ENCODE measurements at places on chromosomes 7 and 10. TPM values are rescaled to one million over a fixed set of nuclear protein-coding genes. Genes with fewer than 3 reads are reported as not detected.

The SYT15 gene
- 0.64 TPM for total RNA-seq

The C10orf95 gene
- total RNA-seq, result 0.42 TPM

GRCh38 chr10:101493249-101493648, 94.8 kb downstream of the POLL start:
- DNase-seq, result no peak
- H3K27me3 ChIP-seq, result peaks cover 9% of the 10 kb centered on the region
- no peaks in the 10 kb centered on the region for H3K36me3 ChIP-seq
- peaks cover 28% of the 10 kb centered on the region for H3K4me1 ChIP-seq
- no peak overlapping the region for H3K4me3 ChIP-seq
- no peak overlapping the region for H3K27ac ChIP-seq

DNA sequence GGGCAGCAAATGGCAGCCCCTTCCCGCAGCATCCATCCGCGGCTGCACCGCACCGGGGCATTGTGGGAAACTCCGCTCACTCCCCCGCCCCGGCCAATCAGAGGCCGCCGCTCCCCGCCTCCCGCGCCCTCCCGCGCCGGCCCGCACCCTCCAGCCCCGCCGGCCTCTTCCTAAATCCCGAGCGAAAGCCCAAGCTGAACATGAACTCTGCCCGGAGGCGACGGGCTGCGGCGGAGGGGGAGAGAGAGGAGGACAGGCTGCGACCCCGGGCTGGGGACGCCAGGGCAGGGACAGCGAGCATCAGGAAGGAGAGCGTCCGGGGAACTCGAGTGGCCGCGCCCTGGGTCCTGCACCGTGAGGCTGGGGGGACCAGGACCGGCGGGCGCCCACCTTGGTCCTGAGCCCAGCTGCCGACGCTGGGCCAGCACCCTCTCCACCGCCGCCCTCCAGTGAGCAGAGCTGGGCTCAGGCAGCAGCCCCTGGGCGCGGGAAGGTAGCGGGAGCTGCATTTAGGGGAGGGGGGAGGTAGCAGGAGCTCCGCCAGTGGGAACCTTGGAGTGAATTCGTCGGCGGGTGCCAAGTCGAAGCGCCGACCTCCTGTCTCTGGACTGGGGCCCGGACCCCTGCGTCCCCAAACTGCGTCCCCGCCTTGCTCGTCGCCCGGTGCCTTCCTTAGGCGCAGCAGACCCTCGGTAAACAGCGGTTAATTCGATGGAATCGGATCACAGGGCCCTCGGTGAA, at the start of gene DGKI:
Gene DGKI (minus strand): TSS at position 148 of the 741 bp plus-strand sequence.
- H3K27ac ChIP-seq, result no peak within 1 kb of the TSS
- no peak for DNase-seq
- H3K36me3 ChIP-seq, result no peaks in the 10 kb centered on the region
- no peak within 1 kb of the TSS for H3K4me3 ChIP-seq
- H3K27me3 ChIP-seq, result peaks cover 82% of the 10 kb centered on the region

All from A673 (cell line).